Stimulated activated CD8-positive, alpha-beta memory T cell treated with anti-CD3 and anti-CD28 coated beads, Interleukin-2, amount 100 ng/mL, for 48 hours (primary cell): ENCODE measurements at places on chromosomes 2 and 18.

- DNase-seq = no peak
Measured at GRCh38 chr18:8899000-8899399, 193.6 kb downstream of the MTCL1 start.

- DNase-seq = no peak
Measured at GRCh38 chr18:49847524-49847923, 34.2 kb upstream of the ACAA2 start.

- DNase-seq = no peak
Measured at GRCh38 chr2:6748406-6749067, 117.2 kb downstream of the CMPK2 start.

DNA sequence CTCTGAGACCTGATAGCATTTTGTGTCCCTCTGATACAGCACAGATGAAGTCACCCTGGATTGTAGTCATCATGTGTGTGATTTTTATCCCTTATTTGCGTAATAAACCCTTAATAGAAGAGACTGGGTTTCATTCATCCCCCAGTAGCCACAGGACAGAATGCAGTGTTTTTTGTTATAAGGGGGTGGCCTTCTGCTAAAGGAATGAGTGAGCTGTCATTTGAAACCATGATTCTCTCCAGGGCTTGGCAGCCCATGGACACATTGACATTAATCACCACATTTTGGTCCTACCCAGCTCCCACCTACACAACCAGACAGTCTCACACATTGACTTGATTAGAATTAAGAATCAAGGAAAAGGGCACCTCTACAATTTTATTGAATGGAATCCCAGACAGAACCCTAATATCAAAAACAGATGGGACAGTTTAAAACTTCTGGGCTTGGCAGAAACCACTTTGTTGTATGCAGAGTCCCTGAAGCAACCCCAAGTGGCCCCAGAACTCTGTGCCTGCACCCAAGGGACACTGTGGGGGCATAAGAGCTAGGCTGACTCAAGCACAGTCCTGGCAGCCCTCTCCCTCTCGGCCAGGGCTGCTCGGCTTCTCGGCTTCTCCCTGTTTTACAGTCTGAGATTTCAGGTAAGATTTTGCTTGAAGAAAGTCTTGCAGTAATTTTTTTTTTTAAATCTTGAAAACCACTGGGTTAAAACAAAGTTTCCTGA, 254.0 kb upstream of the SLC14A2 start:
- DNase-seq = no peak

GRCh38 chr2:241197947-241198346, 9.5 kb downstream of the ANO7 start:
- DNase-seq = no peak

- DNase-seq = no peak
Measured at GRCh38 chr2:146143971-146144370, 1624.1 kb upstream of the ZEB2 start.

DNA sequence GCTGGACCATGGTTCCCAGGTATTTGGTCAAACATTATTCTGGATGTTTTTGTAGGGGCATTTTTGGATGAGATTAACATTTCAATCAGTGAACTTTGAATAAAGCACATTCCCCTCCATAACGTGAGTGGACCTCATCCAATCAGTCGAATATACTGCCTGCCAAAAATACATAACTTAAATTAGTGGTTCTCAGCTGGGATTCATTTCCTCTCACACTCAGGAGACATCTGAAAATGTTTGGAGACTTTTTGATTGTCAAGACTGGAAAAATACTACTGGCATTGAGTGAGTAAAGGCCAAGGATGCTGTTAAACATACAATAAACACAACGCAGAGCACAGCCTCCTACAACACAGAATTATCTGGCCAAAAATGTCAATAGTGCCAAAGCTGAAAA, 198.2 kb downstream of the MYO1B start:
- no peak for DNase-seq

GRCh38 chr2:174878537-174879147, 114.4 kb upstream of the CHRNA1 start:
- no peak for DNase-seq

DNA sequence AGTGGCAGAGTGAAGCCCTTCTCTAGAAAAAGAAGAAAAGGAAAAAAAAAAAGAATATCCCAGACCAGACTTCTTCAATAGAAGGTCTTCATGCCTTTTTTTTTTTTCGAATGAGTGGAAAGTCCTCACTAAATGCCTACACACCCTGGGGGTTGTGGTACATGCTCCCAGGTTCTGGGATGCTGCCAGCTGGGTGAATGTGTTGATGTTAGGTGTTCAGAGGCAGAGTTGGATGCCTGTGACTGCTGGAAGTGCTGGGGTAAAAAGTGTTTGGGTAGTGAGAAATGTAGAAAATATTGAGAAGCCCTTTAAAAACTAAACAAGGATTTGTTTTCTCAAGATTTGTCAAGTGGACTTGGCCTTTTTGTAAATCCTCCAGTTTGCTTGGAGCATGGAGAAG, 318.6 kb downstream of the SLC4A3 start:
- no peak for DNase-seq

GRCh38 chr2:68837861-68838341, 33.3 kb downstream of the BMP10 start:
- no peak for DNase-seq

DNA sequence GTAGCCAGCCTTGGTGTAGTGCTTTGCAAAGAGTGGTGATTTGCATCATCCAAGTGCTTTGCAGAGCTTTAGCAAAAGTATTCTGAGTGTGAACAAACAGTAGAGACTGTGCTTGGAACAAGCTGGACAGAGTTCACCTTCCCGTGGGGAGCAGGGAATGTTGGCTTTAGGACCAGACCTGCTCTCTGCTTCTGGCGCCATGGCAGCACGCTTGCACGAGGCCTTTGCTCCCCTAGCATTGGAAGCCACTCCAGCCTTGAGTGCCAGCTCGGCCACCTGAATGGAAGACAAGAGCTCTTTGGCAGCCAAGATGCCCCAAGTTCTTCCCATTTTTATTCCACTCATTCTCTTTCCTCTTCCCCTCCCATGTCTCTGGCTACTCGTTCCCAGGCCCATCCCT, 250.8 kb upstream of the OSR1 start:
- DNase-seq = no peak

DNA sequence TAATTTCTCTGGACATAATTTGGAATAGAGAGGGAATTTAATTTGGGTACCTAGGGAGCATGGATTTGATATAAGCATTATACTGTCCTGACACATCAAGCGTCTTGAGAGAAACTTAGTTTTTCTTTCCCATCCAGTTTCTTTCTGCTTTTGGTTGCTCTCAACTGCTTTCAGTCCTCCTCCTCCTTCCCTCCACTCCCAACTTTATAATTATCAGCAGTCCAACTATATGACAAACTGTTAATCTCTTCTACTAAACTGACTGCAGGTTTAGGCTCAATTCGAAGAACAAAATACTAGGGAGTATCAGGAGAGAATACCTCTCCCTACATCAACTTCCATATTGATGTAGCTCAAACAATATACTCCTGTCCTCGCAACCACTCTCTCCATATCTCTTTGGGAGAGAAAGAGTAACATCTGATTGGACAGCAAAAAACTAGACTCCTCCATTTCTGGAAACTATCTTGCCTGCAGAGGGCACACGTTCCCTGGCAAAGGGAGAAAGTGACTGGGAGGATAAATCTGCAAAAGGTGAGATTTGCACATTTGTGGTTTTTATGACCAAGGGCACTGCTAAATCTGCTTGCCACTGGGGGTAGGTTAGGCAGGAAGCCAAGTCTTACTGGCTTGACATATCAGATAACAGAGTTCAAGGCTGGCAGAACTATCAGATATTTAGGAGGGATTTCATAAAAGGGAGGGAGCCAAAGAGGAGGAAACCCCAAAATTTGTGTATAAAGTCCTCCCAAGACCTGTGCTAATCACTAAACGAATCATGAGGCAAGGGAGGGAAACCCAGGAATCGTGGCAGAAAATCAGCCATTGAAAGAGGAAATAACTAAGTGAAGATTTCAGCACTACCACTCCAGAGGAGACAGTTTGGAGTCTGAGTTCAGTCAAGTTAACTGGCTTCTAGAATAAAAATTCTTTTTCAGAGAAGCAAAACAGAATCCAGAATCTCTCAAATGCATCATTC, 40.0 kb downstream of the ICA1L start:
- peak; percentile 13 for DNase-seq
